ENCODE measurements at places on chromosomes 1 and 21.

GRCh38 chr1:118716775-118717174 is 271.4 kb downstream of the TBX15 start:
- no peaks in the 10 kb centered on the region for H3K4me1 ChIP-seq
- no peaks in the 10 kb centered on the region for H3K27me3 ChIP-seq
- no peak overlapping the region for H3K4me3 ChIP-seq
- DNase-seq = no peak
- H3K36me3 ChIP-seq = no peaks in the 10 kb centered on the region

- no peaks in the 10 kb centered on the region for H3K27me3 ChIP-seq
- no peak overlapping the region for H3K27ac ChIP-seq
- H3K4me1 ChIP-seq = peaks cover 34% of the 10 kb centered on the region
- H3K4me3 ChIP-seq = peak overlapping the region; percentile 95
These were observed 1.0 kb downstream of the PDXK start for GRCh38 chr21:43719748-43720538.

DNA sequence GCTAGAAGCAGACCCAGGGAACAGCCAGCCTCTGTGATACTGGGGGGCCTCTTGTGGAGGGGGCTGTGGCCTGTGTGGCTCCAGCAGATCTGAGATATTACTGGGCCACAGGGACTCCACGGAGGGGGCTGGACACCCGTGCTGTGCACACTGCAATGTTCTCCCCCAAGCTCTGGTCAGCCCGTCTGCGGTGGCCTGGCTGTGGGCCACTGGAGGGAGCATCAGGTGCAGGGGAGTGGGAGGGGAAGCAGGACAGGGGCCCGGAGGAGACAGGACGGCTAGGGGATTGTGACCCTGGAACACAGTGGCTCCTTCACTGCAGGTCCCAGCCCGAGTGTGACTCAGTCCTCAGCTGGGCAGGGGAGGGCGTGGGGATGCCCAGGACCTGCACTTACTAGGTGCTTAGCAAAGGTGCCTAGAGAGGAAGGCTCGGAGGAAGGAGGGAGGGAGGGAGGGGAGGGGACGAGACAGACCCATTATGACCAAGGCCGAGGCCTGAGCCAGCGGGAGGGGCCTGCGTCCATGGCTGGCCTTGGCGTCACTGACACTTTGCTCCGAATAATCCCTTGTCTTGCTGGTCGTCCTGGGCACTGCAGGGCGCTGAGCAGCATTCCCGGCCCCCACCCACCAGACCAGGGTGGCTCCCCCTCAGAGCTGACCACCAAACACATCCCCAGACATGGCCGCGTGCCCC is 44.2 kb downstream of the PRDM16 start:
- H3K4me3 ChIP-seq = no peak overlapping the region
- no peaks in the 10 kb centered on the region for H3K36me3 ChIP-seq
- no peak for DNase-seq
- no peak overlapping the region for H3K27ac ChIP-seq
- peaks cover 22% of the 10 kb centered on the region for H3K4me1 ChIP-seq

GRCh38 chr21:43731476-43731875 is 12.5 kb downstream of the PDXK start:
- no peak for DNase-seq
- H3K27me3 ChIP-seq = no peaks in the 10 kb centered on the region
- H3K4me3 ChIP-seq = no peak overlapping the region
- peaks cover 13% of the 10 kb centered on the region for H3K36me3 ChIP-seq
- H3K27ac ChIP-seq = no peak overlapping the region

DNA sequence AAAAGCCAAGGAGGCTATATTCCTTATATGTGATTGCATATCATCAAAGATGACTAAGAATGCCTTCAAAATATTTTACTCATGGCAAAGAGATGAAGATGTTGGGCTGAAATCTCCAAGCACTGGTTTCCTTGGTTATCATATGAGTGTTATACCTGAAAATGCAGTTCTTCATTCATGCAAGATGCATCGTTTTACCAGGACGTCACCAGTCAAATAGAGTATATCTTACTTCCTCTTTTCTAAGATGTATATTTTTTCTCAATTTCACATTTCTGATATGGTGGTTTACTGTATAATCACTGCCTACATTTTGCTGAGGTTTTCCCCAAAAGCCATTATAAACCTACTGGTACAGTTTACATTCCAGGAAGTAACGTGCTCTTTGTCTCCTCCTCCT is 1085.7 kb downstream of the NCAM2 start:
- H3K27me3 ChIP-seq = no peaks in the 10 kb centered on the region
- no peak for DNase-seq
- no peaks in the 10 kb centered on the region for H3K4me1 ChIP-seq
- no peaks in the 10 kb centered on the region for H3K36me3 ChIP-seq

- DNase-seq = no peak
- H3K4me3 ChIP-seq = no peak overlapping the region
- H3K4me1 ChIP-seq = no peaks in the 10 kb centered on the region
- peaks cover 2% of the 10 kb centered on the region for H3K36me3 ChIP-seq
- no peak overlapping the region for H3K27ac ChIP-seq
- no peaks in the 10 kb centered on the region for H3K27me3 ChIP-seq
These were observed 66.4 kb upstream of the CNTN2 start for GRCh38 chr1:204976646-204977045.

Data from heart left ventricle (tissue), 16 donors.